Progenitor cell of endocrine pancreas (in vitro differentiated cells): ENCODE measurements at places on chromosomes 5 and 9.

DNA sequence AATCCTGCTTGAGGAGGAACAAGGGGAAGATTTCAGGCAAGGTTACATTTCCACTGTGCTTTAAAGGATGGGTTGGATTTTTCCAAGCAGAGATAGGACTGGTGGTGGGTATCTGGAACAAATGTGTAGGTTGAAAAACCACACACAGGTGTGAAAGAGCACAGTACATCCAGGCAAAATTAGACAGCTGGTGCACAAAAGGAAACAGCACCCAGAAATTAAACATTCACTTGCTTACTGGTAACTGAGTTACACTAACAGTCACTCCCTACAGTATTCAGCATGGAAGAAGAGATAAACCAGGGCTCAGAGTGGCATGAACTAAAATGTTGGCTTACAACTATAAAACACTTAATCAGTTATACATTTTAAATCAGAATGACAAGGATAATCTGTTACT, 81.5 kb upstream of the RASEF start:
- DNase-seq, result no peak

GRCh38 chr5:13248253-13248652, 696.2 kb downstream of the DNAH5 start:
- DNase-seq, result no peak

GRCh38 chr9:112396416-112396815, 16.5 kb downstream of the HSDL2 start:
- DNase-seq, result no peak

GRCh38 chr9:19429595-19429994, 20.8 kb downstream of the ACER2 start:
- DNase-seq, result no peak
